Fibroblast of the aortic adventitia (primary cell): ENCODE measurements at places on chromosomes 12 and 14. TPM values are rescaled to one million over a fixed set of nuclear protein-coding genes. Genes with fewer than 3 reads are reported as not detected.

- DNase-seq: no peak
Measured at GRCh38 chr14:93076755-93077154, 39.0 kb downstream of the ITPK1 start.

DNA sequence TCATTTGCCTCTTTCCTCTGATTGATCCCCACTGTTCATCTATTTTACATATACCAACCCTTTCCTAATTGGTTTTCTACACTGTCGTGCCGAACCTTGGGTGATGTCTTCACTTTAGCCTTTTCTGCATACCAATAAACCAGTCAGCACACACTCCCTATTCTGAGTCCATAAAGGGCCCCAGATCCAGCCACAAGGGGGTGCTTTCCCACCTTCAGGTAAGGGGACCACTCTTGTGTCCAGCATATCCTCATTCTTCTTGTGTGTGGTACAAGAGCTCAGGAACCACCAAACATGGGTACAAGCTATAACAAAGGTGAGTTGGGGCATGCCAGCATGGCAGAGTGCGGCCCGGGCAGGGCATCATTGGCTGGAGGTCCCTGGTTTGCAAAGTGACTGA, 859.8 kb downstream of the FSCB start:
- DNase-seq: peak; percentile 1

DNA sequence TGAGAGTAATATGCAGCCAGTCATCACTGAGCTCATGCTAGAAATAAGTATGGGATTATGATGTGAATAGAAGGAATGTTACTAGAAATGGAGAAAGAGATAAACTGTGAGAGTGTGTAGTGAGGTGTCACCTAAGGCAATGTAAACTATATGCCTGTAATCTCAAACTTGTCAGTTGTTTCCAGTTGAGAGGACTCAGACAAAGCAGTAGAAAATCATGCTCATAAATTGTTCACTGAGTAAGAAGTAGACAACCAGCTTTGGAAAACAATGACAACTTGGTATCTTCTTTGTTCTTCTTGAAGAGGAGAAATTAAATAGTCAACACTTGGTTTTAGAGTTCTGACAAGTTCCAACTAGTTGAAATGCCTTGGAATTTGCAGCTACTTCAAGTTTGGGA, 148.5 kb upstream of the OR4E1 start:
- DNase-seq: no peak

- no peak for DNase-seq
Measured at GRCh38 chr12:84802161-84802560, 110.4 kb downstream of the SLC6A15 start.

- DNase-seq: no peak
Measured at GRCh38 chr12:98559666-98560065, 33.8 kb upstream of the SLC25A3 start.

GRCh38 chr14:57391517-57392195, 1.3 kb downstream of the NAA30 start:
- peak; percentile 26 for DNase-seq

GRCh38 chr12:64232196-64232595, 10.1 kb upstream of the KICS2 start:
- DNase-seq: peak; percentile 31

DNA sequence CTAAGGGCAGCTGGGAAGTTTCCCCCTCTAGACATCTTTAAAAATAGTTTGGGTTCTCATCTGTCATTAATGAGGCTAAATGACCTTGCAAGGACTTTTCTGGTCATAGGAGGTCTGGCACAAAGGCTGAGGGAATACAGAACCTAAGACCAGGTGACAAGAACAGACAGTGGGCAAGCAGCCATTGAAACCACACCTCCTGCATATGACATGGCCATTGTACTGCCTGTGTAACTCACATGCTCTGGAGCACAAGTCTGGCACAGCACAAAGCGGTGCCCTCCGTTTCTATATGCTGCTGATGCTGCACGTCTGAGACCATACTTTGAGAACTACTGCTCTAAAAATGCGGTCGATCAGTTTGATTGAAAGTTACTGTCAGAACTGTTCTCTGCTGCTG, 143.3 kb downstream of the APAF1 start:
- no peak for DNase-seq

DNA sequence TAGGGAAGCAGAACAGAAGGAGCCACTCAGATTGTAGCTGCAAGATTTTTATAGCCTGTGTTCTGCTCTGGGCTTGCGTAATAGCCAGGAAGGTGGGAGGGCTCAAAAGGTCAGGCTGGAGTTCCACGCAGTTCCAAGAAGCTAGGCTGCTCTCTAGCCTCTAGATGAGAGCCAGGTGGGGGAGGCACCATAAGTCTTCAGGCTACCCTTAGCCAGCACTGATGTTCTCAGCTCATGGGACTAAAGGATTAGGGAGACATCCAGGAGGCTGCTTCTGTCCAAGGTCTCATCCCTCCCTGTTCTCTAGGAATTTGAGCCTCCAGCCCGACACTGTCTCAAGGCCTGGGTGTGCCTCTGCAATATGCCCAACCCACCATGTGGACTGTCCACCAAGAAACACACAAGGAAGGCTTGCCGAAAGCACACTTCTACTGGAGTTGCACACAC, 1.7 kb downstream of the LMBR1L start:
- DNase-seq: peak; percentile 62

DNA sequence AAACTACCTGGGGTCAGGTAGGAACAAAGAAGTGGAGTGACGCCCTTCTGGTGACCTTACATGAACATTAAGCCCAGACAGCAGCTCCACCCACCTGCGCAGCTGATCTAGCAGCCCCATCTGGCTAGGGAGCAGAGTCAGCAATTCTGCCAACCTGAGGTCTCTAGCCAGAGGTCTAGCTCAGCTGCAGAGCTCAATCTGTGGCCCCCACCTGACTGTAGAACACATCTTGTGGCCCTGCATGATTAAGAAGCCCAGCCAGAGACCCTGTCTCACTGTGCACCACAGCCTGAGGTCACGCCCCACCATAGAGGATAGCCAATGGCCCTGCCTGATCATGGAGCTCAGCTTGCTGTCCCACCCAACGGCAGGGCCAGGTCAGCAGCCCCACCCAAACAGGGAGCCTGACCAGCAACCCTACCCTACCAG, 50.6 kb upstream of the HIGD1C start:
- DNase-seq: no peak

DNA sequence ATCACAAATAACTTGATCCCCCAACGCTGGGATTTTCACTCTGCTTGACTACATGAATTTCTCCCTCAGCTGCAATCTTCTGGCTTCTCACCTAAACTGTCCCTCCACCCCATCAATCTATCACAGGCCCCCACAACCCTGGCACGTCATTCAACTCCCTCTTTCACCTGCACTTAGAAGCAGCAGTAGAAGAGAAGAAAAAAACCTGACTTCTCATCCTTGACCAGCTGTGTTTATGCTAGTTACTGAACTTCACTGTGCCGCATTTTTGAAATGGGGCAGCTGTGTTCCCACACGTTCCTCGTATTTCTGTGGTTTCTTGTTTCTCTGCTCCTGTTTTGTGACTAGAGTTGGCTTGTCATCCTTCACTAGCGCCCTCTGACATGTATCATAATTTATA, 35.0 kb downstream of the ITPR2 start:
- peak; percentile 25 for DNase-seq

GRCh38 chr12:66321435-66321834, 19.1 kb downstream of the HELB start:
- DNase-seq: no peak

DNA sequence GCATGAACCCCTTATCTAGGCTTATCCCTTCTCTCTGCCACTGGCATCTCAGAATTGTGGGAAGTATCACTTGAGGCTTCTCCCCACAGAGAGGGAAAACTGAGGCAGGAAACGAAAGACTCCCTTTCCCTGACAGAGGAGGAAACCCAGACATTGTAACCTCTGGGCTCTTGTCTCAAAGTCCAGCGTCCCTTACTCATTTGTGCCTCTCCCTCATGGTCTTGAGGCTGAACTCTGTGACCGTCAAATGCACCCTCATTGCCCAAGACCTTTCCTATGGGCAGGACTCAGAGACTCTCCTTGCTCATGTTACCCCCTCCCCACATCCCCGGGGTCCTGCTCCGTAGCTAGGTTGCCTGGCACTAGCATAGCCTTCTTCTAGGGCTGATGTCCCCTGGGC, 3.8 kb downstream of the CACNB3 start:
- DNase-seq: no peak

DNA sequence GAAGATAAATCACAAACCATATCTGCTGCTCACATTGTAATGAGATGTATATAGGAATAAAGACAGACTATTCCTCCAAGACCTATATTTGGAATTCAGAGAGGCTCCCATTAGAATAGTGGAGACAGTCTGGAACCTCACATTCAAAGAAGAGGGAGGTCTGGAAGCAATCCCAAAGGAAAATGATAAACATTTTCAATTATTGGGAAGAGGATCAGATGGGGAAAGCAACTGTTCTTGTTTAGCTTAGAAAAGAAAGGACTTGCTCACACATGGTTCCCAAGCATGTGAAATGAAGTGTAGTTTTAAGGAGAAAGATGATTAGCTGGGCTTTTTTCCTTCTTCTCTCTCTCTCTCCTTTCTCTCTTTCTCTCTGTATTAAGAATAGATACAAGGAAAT, 193.0 kb upstream of the LMNTD1 start:
- DNase-seq: no peak

- no peak for DNase-seq
Measured at GRCh38 chr12:38543151-38543550, 226.6 kb downstream of the ALG10B start.

GRCh38 chr12:10362325-10362724, 27.5 kb downstream of the KLRK1 start:
- DNase-seq: no peak

DNA sequence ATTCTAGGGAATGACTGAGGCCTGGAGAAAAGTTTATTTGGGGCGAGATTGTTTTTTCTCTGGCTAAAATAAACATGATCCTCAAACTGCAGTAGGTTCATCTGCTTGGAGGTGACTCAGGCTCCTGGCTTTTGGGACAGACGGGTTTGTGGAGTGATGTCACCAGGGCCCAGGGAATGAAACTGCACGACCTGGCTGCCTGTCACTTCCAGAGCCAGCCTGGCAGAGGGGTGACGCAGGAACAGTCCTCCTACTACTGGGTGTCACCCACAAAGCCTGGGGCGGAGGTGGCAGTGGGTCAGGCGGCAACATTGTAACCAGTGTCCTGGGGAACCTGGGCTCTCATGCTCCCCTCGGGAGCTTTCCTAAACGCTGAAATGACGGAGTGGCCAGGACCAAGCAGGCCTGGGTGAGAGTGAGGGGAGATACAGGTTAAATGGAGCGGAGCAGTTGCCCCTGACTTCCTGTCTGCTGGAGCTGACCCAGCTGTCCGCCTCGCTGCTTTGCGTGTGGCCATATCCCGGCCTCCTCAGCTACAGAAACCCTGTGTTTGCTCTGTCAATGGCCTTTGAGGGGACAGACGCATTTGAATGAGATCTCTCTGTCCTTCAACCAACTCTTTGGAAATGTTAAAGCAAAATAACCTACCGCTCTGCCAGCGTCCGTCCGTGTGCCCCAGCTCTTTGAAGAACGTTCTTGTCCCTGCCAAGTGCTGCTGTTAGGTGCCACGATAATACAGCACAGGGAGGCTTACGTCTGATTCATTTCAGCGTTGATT, 6.5 kb downstream of the HIP1R start:
- DNase-seq: no peak

- DNase-seq: peak; percentile 26
Measured at GRCh38 chr12:24561411-24561871, 387.5 kb downstream of the BCAT1 start.

- DNase-seq: no peak
Measured at GRCh38 chr12:12747278-12747677, 30.1 kb downstream of the CDKN1B start.

- no peak for DNase-seq
Measured at GRCh38 chr14:67480011-67480410, 8.5 kb downstream of the TMEM229B start.

GRCh38 chr12:130214686-130215395, 52.6 kb downstream of the FZD10 start:
- DNase-seq: no peak

GRCh38 chr12:89357297-89357730, 5.0 kb upstream of the DUSP6 start:
- no peak for DNase-seq

GRCh38 chr12:14782756-14783155, 20.5 kb downstream of the WBP11 start:
- DNase-seq: no peak

DNA sequence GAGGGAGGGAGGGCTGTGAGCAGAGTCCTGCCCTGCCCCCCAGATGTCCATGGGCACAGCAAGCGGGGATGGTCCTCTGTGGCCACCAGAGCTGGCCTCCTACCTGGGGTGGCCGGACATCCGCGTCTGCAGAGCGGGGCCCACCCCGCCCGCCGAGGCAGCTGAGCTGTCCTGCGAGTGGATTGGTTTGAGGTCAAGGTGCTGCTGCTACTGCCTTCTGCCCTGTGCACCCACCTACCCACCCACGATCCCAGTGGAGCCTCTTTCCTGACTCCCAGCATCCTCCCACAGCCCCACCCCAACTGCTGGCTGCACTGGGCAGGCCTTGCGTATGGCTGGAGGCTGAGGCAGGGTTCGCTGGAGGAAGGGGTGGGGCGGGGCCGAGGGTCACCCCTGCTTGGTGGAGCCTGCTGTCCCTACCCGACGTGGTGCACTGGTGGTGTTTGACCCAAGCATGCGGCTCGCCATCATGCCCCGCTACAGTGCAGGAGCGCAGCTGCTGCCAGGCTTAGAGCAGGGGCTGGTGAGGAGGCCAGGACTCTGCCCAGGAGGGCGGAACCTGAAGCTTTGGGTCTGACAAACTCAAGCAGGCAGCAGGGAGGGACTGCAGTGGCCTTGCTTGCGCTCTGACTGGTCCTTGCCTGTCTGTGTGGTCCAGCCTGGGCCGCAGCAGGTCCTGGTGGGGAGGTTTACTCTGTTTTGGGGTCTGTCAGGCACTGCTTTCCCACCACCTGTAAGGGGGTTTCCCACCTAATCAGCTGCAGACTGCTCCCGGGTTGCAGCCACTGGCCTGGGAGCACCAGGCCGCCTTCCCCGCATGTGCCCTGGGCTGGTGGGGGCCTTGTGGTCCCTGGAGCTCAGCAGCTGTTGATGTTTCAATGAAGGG, 23.7 kb downstream of the CEP170B start:
- DNase-seq: no peak

DNA sequence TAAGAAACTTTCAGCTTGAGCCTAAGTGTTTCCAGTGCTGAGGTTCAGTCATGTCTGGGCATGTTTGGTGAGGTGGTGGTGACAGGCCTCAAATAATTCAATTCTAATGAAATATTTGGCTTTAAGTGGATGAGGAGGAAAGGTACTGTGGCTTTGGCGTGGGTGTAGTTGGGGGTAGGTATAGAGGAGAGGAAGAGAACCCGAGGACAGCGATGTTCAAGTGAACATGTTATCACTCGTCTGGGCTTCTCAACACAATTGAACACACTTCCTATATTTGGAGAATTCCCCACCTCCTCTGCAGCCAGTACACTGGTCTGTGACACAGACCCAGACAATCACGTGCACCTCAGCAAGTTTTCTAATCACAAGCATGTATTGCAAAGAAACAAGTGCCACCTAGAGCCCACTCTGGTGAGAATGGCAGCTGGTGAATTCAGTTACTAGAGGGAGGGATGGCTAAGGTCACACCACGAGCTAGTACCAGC, 53.0 kb downstream of the IFNG-AS1 start:
- peak; percentile 6 for DNase-seq

Gene SERPINA5
- 0.09 TPM in 1 of 2 replicates, not detected in the other for total RNA-seq

Gene COL2A1
- not detected in 2 replicates for total RNA-seq

Gene MSI1
- total RNA-seq: not detected in 2 replicates

Gene HVCN1
- 0.74 and 2.6 TPM in 2 replicates for total RNA-seq

Gene KRR1
- total RNA-seq: 27.0 and 71.4 TPM in 2 replicates

Gene TAMALIN
- 7.3 TPM in 2 replicates for total RNA-seq

Gene USP44
- total RNA-seq: 0.82 and 1.8 TPM in 2 replicates

Gene MYF5
- total RNA-seq: not detected in 2 replicates

Gene RHOJ
- total RNA-seq: 7.4 and 13.5 TPM in 2 replicates

Gene PFKM
- 50.5 and 93.8 TPM in 2 replicates for total RNA-seq

Gene OTOGL
- total RNA-seq: 0.16 and 0.27 TPM in 2 replicates

Gene LRRC43
- total RNA-seq: 0.74 and 3.5 TPM in 2 replicates

Gene ATP5MC2
- total RNA-seq: 45.2 and 147 TPM in 2 replicates
